ENCODE measurements at places on chromosomes 5 and 9.

DNA sequence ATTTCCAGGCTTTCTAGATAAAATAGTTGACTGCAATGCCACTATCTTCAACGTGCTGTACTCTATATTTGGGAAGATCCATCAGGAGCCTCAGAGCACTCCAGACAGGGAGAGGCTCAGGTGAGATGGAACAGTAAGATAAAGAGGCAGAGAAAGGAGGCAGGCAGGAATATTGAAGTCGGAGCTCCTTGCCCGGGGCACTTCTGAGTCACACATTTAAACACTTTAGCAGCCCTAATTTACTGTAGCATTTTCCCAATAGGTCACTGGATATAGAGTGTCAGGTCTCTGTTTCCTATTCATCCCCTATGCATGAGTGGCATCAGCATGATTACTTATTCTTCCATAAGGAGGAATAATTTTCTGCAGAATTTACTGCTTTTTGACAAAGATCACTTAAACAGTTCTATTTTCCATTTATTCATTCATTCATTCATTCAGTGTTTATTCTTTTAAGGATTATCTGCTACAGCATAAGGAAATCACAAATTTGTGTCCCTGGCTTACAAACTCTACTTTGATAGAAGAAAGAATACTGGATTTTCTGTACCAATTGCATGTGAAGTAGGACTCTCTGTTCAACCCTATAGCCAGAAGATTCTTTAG is 170.7 kb downstream of the MAPKAP1 start:
- no peak for DNase-seq

- DNase-seq, result no peak
Observed at GRCh38 chr9:16543686-16544085, 326.8 kb downstream of the BNC2 start.

- no peak for DNase-seq
Observed at GRCh38 chr9:112856843-112857242, 33.8 kb downstream of the SLC46A2 start.

GRCh38 chr9:99868845-99869244 is 37.6 kb upstream of the STX17 start:
- no peak for DNase-seq

Data from activated CD4-positive, alpha-beta T cell treated with anti-CD3 and anti-CD28 coated beads for 1 hour (primary cell).